ENCODE measurements at places on chromosomes 3 and 15. TPM values are rescaled to one million over a fixed set of nuclear protein-coding genes. Genes with fewer than 3 reads are reported as not detected.

- no peak for DNase-seq
Observed at GRCh38 chr3:27616031-27616430, 106.1 kb downstream of the EOMES start.

GRCh38 chr3:159249472-159250174 lies 447.8 kb downstream of the MFSD1 start:
- no peak for DNase-seq

- no peak for DNase-seq
Observed at GRCh38 chr3:56443372-56443771, 24.9 kb downstream of the ERC2 start.

DNA sequence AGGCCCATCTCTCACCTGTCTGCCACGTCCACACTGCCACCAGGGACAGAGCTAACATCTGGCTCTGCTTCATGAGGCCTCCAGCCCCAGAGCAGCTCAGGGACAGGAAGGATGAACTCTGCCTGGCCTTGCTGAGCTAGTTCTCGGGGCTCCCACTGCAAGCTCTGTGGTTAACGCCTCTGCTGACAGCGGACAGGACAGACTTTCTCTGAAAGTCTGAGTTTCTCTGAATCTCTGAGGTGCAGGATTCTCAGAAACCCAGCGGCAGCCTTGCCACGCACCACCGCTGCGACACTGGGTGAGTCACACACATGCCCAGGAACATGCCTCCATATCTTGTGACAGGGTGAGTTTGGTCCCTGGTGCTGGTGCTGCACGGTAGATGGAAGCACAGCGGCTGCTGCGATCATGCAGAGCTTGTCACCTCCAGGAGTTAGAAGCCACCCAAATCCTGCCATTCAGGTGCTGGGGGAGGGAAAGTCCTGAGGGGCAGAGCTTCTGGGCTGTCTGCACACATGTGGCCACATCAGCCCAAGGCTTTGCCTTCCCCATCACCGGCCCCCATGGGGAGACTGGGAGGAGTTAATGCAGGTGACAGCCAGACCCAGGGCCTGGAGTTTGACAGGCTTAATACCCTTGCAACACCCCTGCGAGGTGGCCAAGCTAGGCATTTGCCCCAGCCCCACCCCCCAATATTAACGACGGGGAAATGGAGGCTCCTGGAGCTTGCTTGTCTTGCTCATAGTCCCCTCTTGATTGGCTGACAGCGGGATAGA lies 267.0 kb downstream of the PLCL2 start:
- no peak for DNase-seq

DNA sequence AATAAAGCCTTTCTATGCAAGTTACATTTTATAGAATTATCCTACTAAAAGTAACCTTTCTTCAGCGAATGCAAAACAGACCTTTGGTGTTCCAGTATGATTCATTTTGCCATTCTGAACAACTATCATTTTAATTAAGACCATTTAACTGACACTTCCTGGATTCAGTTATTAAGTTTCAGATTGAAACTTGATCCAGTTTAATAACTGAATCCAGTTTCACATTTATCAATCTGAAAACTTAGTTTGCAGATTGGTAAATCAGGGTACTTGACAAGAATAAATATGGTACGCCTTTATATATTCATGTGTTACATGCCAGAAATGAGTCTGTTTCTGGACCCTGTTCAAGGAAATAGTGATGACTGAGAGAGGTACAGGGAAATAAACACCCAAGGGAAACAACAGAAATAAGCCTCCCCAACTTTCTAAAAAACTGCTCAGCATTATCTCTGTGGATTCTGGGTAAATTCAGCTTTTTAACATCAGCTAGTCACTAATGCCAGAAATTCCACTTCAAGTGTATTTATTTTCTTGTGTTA lies 23.3 kb upstream of the NFKBIZ start:
- DNase-seq = no peak

DNA sequence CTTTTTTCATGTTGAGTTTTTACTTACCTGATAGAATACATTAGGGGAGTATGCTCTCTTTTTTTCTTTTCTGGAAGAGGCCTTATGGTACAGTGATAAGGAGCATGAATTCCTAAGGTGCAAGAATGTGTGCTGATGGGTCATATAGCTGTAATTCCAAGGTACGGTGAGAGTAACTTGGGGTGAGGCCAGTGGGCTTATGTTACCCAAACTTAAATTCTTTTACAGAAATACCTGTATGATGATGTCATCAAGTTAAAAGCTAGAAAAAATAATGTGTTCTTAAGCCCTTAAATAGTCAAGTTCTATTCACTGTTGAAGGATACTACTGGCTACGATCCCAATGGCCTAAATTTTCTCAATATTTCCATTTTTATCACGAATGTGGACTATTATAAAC lies 111.2 kb downstream of the GMPS start:
- no peak for DNase-seq

- DNase-seq = no peak
Observed at GRCh38 chr3:4758957-4759656, 220.1 kb upstream of the BHLHE40 start.

DNA sequence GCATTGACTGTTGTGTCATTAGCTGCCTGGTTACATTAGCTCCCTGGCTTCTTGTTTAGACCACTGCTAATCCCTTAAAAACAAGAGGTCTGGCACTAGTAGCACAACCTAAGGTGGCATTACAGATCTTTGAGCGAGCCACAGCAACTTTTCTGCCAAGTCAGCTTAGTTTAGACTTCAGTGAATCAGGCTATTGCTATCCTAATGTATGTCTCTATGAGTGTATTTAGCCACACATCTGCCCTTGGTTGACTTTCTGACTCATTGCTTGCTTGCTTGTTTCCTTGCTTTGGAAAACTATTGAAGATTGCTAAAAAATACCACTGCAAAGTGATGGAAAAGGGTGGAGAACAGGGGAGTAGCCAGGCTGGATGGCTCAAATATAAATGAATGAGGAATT lies 50.2 kb downstream of the CHP1 start:
- DNase-seq = peak; percentile 88

- DNase-seq = peak; percentile 44
Observed at GRCh38 chr3:143170676-143171075, 51.1 kb downstream of the CHST2 start.

- DNase-seq = no peak
Observed at GRCh38 chr15:22903961-22904534, 65.6 kb downstream of the NIPA2 start.

- DNase-seq = no peak
Observed at GRCh38 chr3:197493049-197493448, 62.7 kb downstream of the BDH1 start.

GRCh38 chr3:159764490-159765029 lies 224.1 kb upstream of the IL12A start:
- DNase-seq = no peak

GRCh38 chr3:128683957-128684356 lies 33.3 kb upstream of the RPN1 start:
- no peak for DNase-seq

GRCh38 chr15:90059208-90059985 lies 42.9 kb downstream of the IDH2 start:
- DNase-seq = no peak

DNA sequence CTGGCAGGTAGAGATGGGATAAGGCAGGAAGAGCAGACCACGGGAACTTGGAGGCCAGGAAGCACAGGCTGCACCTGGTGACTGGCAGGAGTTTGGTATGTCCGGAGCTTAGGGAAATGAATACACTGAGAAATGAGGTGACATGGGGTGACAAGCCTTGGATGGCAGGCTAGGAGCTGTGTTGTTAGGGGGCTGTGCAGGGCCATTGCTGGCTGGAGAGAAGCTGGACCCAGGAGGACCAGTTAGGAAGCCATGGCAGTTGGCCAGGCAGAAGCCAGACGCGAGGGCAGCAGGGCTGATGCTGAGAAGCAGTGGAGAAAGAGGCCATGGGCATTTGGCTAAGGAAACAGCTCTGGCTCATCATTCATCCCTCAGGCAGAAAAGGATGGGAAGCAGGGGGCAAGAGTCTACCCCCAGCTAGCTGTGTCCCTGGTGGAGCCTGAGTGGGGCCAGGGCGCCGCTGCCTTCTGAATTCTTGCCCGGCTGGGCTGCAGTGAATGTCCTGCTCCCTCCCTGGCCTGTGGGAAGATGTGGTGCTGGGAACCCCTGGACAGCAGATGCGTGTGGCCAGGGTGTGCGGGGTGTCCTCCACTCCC lies 255.8 kb downstream of the FAM43A start:
- no peak for DNase-seq

GRCh38 chr3:152328841-152329240 lies 60.1 kb downstream of the MBNL1 start:
- DNase-seq = peak; percentile 91

DNA sequence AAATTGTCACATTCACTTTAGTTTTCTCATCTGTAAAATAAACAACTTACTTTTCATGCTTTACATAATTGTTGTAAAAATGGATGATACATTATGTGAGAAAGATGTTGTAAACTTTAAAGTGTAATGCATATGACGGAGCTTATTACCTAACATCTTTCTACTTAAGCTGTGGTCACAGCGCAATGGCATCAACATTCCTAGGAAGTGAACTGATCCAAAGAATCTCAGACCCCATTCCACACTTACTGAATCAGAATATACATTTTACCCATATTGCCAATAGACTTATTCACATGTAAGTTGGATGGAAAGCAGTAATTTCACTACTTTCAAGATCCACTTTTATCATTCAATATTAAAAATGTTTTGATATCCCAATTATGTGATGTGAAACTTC lies 497.5 kb downstream of the FGF12 start:
- no peak for DNase-seq

GRCh38 chr15:25246641-25247406 lies 192.0 kb downstream of the UBE3A start:
- no peak for DNase-seq

DNA sequence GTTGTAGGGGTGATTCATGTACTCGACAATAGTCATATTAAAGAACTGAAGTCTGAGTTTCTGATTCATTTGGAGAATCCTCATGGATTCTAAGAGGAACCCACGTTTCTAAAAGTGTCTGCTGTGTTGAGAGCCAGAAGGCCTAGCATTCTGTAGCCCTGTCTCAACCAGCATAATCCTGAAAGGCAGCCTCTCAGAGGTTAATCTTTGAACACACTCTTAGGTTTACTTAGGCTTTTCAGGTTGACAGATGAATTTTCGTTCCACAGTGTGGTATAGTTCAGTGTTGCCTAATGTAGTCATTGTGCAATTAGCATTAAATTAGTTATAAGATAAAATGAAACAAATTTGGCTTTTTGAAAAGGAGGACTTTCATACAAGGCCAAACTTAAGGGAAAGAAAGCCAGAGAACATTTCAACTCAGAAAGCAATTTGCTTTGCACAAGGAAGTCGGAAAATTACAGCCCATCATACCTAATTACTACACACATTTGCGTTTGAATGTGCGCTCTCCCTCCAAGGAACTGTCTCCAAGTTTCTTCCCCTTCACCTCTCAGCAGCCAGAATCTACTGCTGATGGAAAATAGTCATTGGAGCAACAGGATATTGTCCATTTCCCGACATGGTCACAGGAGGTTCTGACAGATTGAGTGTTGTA lies 42.0 kb downstream of the AGBL1 start:
- DNase-seq = no peak

GRCh38 chr3:32532434-32532833 lies 29.8 kb upstream of the CMTM6 start:
- no peak for DNase-seq

- DNase-seq = no peak
Observed at GRCh38 chr15:67224889-67225288, 29.6 kb downstream of the AAGAB start.

- DNase-seq = peak; percentile 48
Observed at GRCh38 chr3:52299879-52300611, 12.4 kb downstream of the GLYCTK start.

GRCh38 chr3:142888481-142889211 lies at the start of gene PCOLCE2:
Gene PCOLCE2 (minus strand): TSS chr3:142889083. CDS start chr3:142888896, 187 bp downstream.
- DNase-seq = peak; percentile 11

GRCh38 chr3:43361077-43361476 lies 74.7 kb downstream of the SNRK start:
- no peak for DNase-seq

DNA sequence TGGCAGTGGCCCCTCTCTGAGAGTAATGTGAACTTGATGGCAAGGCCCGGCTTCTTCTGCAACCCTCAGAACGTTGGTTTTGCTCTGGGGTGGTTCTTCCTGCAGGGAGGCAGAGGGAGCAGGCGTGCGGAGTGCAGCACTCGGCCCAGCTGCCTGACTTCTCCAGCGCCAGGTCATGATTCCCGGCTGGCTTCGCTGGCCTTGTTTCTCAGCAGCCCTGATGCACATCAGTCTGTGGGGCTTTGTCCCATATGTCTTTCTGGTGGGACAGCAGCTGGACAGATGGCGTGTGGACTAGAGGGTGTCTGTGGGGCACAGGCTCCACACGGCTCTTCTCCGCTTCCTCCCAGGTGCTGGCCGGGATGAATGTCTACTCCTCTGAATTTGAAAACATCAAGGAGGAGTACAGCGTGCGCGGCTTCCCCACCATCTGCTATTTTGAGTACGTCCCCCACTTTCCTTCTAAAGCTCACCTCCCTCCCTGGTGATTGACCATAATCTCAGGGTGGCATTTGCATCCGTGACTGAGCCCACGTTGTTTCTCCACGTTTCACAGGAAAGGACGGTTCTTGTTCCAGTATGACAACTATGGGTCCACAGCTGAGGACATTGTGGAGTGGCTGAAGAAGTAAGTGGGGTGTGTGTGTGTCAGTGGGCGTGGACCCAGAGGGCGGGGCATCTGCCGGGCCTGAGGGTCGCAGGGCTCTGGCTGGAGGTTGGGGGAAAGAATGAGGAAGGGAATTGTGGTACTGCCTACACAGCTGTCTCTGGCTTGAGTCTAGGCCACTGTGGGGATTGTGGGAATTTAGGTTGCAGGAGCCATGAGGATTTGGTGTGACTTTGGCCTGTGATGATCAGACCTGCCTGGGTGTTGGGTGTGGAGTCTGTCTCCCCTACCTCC lies 57.1 kb downstream of the PDIA5 start:
- no peak for DNase-seq

DNA sequence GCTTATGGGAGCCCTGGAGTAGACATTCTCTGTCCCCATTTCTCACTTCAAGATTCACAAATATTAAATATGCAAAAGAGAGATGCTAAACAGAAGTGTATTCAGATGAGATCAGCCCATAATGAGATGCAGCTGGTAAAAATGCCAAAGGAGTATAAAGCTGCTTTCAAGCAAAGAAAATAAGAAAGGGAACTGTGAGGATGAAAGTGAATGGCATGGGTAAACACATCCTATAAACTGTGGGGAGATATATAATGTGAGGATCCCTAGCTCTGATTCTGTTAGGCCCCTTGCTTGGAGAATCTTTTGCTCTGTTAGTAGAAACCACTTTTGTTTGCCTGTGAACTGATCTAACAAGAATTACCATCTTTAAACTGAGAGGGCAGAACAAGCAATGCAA lies 396.6 kb downstream of the SOX2 start:
- no peak for DNase-seq

ZIC4 gene
- total RNA-seq = not detected

ZCWPW2 gene
- 0.64 TPM for total RNA-seq

KNL1 gene
- 12.9 TPM for total RNA-seq

ZBBX gene
- not detected for total RNA-seq

ALG1L2 gene
- 0.86 TPM for total RNA-seq

CYP1A2 gene
- total RNA-seq = not detected

LRRC49 gene
- 10.3 TPM for total RNA-seq

MEIS2 gene
- 73.0 TPM for total RNA-seq

SPSB4 gene
- not detected for total RNA-seq

ARGFX gene
- total RNA-seq = not detected
